ENCODE measurements at places on chromosomes 3 and 15. TPM values are rescaled to one million over a fixed set of nuclear protein-coding genes. Genes with fewer than 3 reads are reported as not detected.

GRCh38 chr15:37014566-37014965 lies 85.8 kb downstream of the MEIS2 start:
- no peak for DNase-seq

DNA sequence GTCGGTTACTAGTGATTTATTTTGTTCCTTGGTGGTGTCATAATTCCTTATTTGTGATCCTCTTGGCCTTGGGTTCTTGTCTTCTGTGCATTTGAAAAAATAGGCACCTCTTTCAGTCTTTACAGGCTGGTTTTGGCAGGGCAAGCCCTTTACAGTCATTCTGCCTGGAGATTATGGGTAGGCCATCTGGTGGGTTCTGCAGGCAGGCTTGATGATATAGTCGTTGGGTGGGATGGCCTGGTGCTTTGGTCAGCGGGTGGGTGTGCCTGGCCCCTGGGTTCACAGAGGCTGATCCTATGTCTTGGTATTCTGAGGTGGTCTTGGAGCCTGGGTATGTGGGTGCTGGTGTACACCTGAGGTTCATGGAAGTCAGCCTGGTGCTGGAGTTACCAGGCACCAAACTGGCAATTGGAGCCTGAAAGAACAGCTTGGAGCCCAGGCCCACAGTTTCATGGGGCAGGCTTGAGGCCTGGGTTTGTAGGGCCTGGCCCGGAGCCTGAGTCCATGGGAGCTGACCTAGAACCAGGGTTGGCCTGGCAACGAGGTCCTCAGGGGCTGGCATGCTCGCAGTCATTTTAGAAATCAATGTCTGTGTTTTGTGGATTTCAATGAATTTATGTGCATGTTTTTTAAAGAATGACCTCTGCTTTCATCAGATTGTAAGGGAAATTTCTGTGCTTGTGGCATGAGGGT lies 63.3 kb downstream of the DOCK3 start:
- DNase-seq: no peak

DNA sequence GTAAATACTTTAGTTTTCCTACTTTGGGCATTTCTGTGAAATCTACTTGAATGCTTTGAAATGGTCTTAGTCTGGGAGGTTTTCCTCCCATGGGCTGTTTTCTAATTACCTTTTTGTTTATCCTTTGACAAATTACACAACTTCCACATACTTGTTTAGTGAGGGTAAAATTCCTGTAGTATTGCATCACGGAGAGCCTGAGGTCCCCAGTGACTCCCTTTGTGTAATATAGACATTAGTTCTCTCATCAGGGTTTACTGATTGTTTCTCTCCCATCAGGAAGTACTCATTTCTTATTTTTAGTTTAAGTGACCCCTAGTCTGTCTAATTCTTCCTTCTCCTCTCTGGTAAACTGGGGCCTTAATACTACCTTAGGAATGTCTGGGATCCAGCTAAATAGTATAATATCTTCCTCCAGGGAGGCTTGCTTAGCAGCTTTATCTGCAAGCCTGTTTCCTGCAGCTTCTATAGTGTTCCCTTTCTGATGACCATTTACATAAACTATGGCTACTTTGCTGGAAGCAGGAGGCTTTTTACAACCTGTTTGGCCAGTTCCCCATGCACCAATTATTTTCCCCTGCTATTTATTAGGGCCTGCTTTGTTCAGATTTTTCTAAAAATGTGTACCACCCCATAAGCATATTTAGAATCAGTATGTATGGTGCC lies 87.2 kb upstream of the XCR1 start:
- DNase-seq: no peak

- peak; percentile 66 for DNase-seq
Observed at GRCh38 chr15:73691396-73691795, 7.2 kb downstream of the CD276 start.

Gene MUC20
- total RNA-seq: 58.1 TPM

Gene PPCDC
- total RNA-seq: 10.1 TPM

Gene ATP8B4
- total RNA-seq: 3.0 TPM
